Activated CD4-positive, alpha-beta T cell treated with anti-CD3 and anti-CD28 coated beads, Interleukin-2, amount 50 U/mL, for 1 hour (primary cell): ENCODE measurements at places on chromosomes 11 and 22.
A peak's percentile ranks its signal among the peaks of the same experiment; 100 is the strongest.

DNA sequence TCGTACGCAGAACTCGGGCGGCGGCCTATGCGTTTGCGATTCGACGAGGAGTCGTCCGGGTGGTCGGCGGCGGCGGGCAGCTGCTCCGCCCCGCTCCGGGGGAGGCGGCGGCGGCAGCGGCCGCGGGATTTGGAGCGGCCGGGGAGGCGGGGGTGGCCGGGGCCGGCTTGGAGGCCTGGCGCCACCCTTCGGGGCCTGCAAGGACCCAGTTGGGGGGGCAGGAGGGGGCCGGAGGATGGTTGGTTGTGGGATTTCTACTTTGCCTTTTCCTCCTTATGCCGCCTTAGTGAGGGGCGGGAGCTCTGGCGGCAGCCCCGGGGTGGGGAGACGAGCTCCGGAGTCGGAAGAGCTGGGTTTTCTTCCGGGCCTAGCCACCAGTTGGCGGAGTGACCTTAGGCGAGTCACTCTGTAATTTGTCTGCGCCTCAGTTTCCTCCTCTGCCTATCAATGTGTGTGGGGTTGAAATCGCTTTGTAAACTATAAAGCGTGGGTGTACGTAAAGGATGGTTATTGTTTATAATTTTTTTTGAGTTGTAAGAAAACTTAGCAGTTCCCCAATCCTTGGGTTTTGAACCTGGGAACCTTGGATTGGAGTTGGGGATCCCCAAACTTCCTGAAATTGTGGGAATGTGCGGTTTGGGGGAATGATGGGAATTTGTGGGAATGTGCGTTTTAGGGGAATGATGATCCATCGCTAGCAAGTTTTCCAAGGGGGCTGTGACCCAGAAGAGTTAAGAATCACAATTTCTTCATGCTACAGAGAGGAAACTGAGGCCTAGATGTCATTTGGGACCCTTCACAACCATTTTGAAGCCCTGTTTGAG is 679 bp downstream of the TUG1 start:
- DNase-seq, result peak; percentile 32

DNA sequence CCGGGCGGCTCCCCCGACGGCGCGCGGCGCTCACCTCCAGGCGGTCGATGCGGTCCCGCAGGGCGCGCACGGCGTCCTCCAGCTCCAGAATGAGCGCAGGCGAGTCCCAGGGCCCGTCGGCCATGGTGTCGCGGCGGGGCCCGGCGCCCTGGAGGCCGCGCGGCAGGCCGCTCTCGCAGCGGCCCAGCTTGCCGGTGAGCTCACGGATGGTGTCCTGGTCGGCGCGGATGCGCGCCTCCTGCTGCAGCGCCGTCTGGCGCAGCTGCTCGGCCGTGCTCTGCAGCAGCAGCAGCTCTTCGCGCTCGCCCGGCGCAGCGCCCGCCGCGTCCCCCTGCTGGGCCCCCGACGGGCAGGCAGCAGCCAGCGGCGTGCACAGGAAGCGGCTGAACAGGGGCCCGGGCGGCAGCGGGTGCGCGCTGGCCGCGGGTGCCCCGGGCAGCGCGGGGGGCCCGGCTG is 599 bp downstream of the NPTXR start:
- DNase-seq, result peak; percentile 43

DNA sequence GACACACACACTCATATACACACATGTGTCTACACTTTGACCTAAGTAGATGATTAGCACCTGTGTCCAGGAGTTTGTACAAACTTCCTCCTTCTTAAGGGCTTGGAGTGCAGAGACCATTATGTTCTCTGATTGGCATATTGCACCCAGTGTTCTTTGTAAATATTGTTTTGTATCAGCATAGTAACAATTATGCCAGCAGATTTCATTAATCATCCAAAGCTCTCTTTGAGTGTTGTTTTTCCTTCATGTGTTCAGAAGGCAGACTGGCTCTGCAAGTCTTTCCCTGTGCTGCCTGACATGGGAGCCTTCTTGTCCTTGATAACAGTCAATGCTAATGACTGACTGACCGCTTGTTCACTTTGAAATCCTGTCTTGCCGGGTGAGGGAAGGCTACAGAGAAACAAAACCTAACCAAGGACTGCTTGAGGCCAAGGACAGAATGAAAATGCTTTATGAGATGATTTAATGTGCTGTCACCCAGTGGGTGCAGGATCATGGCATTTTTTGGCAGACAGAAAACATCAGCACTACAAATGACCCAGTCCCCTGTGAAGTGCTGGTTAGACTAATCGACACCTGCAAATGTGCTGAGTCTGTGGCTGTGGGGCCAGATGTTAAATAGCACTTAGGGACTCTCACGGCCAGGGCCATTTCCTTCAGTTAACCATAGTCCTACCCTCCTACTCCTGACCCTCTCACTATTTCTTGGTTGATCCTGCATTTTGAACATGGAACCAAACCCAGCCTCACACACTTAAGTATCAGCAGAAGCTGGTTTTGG is 6.6 kb upstream of the BARX2 start:
- DNase-seq, result no peak

DNA sequence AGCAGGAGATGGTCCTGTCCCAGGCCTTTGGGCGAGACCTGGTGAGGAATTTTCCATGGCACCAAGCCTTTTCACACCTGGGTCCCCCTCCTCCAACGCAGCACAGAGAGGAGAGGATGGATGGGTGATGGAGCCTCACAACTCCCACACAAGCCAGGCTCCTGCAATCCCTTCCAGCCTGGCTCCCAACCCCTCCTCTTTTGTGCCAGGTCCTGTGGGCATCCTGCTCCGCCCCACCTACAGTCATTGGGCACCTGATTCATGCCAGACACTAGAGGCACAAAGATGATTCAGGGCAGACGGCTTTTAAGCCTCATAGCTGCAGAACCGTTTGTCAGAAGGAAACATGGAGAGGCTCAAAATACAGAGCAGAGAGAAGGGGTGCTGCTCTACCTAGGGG is 16.1 kb upstream of the MYRF start:
- no peak for DNase-seq

- no peak for DNase-seq
These were observed 22.0 kb downstream of the ST14 start for GRCh38 chr11:130181295-130182272.

- DNase-seq, result no peak
These were observed 10.2 kb upstream of the LDHA start for GRCh38 chr11:18384157-18384641.

DNA sequence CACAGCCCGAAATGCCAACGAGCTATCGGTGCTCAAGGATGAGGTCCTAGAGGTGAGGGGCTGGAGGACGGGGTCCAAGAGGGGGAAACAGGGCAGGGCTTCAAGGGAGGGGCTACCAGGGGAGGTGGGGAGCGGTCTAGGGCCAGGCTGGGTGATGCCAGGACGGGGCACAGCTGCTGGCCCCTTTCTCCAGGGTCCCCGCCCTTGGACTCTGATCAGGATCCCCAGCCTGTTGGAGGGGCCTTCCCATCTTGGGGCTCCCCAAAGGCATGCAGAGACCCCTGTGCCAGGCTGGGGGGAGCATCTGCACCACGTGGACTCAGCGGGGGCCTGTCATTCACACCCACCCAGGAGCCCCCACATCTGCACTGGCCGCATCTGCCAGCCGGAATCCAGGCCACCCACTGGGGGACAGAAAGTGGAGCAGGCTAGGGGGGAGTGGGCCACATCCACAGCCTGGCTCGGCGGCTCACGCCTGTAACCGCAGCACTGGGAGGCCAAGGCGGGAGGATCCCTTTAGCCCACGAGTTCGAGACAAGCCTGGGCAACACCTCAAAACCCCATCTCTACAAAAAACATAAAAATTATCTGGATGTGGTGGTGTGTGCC is 18.9 kb downstream of the EPS8L2 start:
- no peak for DNase-seq

- no peak for DNase-seq
These were observed 5.7 kb downstream of the DNAL4 start for GRCh38 chr22:38788021-38788816.
